Karpas-422 (cell line): ENCODE measurements at places on chromosomes 3 and 15. TPM values are rescaled to one million over a fixed set of nuclear protein-coding genes. Genes with fewer than 3 reads are reported as not detected.

DNA sequence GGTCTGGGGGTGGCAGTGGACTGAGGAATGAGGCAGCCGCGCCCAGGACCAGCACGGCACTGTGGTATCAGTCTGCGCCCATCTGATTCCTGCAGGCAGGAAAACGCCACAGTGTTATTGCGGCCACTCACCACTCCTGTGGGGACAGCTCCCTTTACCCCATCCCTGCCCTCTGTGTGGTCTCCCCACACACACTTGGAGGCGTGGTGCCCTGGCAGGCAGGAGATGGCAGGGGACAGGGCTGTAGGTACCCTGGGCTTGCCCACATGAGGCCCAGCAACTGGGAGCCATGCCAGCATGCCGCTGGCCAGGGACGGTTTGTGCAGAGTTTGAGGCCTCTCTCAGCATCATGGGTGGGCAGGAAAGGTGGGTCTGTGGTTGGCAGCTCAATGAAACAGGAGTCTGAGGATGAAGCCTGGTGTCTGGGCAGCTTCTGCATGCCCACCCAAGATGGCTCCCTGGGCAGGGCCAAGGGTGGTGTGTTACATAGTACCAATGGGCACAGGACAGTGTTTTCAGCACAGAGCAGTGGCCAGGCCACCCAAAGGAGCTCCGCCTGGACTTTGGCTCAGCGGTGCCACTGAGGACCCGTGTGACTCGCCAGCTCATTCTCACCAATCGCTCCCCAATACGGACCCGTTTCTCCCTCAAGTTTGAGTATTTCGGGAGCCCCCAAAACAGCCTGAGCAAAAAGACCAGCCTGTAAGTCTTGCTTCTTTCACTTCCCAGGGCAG, 27.2 kb downstream of the ACAA1 start:
- no peak overlapping the region for H3K4me3 ChIP-seq
- H3K27me3 ChIP-seq = no peaks in the 10 kb centered on the region
- no peaks in the 10 kb centered on the region for H3K36me3 ChIP-seq
- no peaks in the 10 kb centered on the region for H3K4me1 ChIP-seq
- no peak overlapping the region for H3K27ac ChIP-seq

DNA sequence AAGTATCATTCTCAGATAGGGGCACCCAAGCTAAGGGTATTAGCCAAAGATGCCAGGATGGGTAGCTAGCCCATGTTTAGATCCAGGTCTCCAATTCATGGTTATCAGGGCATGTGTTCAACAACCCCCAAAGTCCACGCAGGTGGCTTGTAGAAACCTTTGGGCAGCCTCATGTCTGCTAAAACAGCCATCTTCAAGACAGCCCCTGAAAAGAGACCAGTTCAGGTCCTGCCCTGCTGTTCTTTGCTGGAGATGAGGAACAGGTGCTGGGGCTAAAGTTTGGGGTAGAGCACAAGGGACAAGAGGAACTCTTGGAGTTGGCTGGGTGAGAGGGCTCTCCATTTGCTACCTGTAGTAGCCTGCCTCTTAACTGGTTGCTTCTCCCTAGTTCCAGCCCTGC, 4.6 kb downstream of the PPM1M start:
- no peaks in the 10 kb centered on the region for H3K27me3 ChIP-seq
- peaks cover 10% of the 10 kb centered on the region; the same call in 1 of the 2 replicates for H3K36me3 ChIP-seq
- H3K4me3 ChIP-seq = no peak overlapping the region
- peaks cover 43% of the 10 kb centered on the region for H3K4me1 ChIP-seq

Gene BMF
- 3.0 and 5.4 TPM in 2 replicates for total RNA-seq

GRCh38 chr3:128434524-128434923, 32.2 kb downstream of the DNAJB8 start:
- H3K36me3 ChIP-seq = no peaks in the 10 kb centered on the region
- no peak overlapping the region for H3K27ac ChIP-seq
- H3K4me3 ChIP-seq = no peak overlapping the region
- no peak for DNase-seq

DNA sequence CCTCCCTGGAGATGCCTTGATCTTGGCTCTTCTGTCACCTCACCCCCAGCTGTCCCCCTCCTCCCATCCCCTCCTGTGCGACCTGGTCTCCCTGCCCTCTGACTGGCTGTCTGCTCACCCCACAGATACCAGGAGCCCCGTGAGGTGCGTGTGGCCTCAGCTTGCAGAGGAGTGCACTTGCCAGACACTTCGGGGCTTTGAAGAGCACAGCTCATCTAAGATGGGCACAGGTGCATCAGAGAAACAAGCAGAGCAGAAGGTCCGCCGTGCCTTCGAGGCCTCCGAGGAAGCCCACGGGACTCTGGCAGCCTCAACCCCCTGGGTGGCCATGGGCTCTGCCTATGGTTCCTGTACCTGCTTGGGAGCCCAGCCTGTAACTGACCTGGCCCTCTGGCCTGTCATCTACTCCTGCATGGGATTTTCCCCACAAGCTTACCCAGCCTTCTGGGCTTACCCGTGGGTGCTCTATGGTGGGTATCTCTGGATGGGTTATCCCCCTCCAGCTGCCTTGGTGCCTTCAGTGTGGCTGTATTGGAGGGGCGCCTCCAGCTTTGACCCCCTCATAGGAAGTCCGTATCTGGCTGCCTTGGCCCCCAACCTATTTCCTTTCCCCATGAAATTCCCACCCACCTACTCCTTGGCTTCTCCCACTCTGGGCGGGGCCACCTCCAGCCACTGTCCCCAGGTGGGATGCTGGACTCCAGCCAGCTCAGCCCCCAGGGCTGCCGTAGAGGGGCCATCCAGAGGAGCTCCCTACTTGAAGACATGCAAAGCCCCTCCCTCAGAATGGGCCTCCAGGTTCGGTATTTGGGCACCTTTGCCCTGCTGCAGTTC, 3.8 kb downstream of the PRR23E start:
- H3K4me3 ChIP-seq = no peak overlapping the region
- DNase-seq = no peak
- no peaks in the 10 kb centered on the region for H3K27me3 ChIP-seq
- no peaks in the 10 kb centered on the region for H3K4me1 ChIP-seq
- H3K27ac ChIP-seq = no peak overlapping the region

Gene FBXO40
- total RNA-seq = not detected in 2 replicates

GRCh38 chr3:106067711-106068110, 198.9 kb upstream of the CBLB start:
- H3K4me3 ChIP-seq = no peak overlapping the region
- no peak for DNase-seq
- H3K27me3 ChIP-seq = no peaks in the 10 kb centered on the region

GRCh38 chr15:89423981-89424380, 72.4 kb downstream of the RHCG start:
- no peak overlapping the region for H3K27ac ChIP-seq
- H3K4me1 ChIP-seq = no peaks in the 10 kb centered on the region
- no peaks in the 10 kb centered on the region for H3K27me3 ChIP-seq
- H3K36me3 ChIP-seq = no peaks in the 10 kb centered on the region
- DNase-seq = no peak

Gene HTR3E
- total RNA-seq = not detected in 2 replicates

Gene RNF13
- 58.4 and 161 TPM in 2 replicates for total RNA-seq

DNA sequence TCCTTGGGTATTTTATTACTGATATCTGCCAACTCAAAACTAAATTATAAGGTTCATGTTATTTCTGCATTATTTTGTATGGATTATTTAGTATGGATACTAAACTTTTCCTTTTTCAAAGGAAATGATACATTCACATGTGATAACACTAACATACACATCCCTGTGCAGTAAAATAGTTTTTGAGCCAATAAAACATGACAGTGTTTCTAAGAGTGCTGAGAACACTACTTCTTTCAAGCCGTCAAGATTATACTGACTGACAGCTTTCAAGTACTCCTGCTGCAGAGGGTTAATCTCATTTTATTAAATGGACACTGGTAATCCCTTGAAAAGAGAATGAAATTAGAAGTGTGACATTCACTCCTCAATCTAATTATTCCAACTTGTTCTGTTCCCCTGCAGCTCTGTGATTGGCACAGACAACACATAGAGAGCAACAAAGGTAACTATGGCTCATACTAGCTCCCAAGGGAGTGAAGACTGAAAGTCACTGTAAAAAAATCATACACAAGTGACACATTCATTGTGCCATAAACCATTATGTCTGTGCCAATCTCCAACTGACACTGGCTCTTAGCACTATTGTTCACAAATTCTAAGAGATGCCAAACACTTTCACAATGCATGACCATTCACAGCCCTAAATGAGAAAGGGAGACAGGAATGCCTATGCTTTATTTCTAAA, 468.6 kb downstream of the SHQ1 start:
- no peak overlapping the region for H3K27ac ChIP-seq
- 0 out of 2 replicates have a peak, but pooled peaks cover 3% of the 10 kb centered on the region for H3K36me3 ChIP-seq
- H3K4me3 ChIP-seq = no peak overlapping the region
- H3K4me1 ChIP-seq = no peaks in the 10 kb centered on the region

- H3K27me3 ChIP-seq = no peaks in the 10 kb centered on the region
- H3K4me1 ChIP-seq = peaks cover 73% of the 10 kb centered on the region
Observed at GRCh38 chr3:31768479-31769125, 212.5 kb downstream of the OSBPL10 start.

DNA sequence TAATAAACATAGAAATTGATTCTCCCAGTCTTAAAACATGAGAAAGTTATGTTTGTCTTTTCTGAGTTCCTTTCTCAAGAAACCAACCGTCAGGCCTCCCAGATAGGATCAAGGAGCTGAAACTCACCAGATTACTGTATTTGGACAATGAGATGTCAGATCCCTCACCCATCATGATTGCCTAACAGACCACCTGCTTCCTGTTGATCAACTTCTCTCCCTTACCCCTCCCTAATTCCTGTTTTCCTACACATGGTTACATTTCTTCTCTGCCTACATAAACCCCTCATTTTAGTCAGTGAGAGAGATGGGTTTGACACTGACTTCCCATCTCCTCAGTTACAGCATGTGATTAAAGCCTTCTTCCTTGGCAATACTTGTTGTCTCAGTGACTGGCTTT, 917.5 kb downstream of the FHIT start:
- no peaks in the 10 kb centered on the region for H3K27me3 ChIP-seq
- no peak for DNase-seq
- H3K4me1 ChIP-seq = no peaks in the 10 kb centered on the region
- H3K27ac ChIP-seq = no peak overlapping the region

Gene SOX14
- total RNA-seq = not detected in 2 replicates

DNA sequence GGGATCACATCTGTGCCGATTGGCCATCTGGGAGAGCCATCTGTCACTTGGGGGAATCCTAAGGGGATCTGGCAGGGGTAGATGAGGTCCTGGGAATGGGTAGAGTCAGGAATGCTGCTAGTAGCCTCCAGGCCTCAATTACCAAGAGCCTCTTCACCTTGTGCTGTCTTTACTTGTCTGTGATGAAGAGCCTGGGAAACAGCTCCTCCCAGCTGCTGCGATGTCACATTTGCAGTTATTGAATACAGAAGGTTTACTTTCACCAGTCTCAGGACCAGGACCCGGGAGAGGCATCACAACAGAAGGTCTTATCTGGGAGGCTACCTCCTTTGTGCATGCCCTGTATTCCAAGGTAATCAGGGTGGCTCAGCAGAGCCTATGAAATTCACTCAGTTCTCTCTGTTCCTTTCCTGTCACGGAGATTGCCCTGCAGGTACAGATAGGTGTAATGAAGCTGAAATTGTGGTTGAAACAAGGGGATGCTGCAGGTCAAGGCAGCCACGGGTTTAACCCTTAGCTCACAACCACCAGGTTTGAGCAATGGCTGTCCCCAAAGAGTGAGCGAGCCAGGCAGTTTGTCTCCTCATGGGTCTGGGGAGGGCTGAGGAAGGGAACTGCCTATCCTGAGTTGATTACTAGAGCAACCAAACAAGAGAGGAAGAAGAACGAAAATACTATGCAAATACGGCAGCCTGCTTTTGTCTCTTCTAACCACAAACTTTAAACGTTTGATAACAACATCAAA, 298.9 kb upstream of the RORA start:
- no peaks in the 10 kb centered on the region for H3K36me3 ChIP-seq
- H3K27ac ChIP-seq = no peak overlapping the region
- H3K4me1 ChIP-seq = no peaks in the 10 kb centered on the region
- no peak for DNase-seq
- no peak overlapping the region for H3K4me3 ChIP-seq
- no peaks in the 10 kb centered on the region for H3K27me3 ChIP-seq

DNA sequence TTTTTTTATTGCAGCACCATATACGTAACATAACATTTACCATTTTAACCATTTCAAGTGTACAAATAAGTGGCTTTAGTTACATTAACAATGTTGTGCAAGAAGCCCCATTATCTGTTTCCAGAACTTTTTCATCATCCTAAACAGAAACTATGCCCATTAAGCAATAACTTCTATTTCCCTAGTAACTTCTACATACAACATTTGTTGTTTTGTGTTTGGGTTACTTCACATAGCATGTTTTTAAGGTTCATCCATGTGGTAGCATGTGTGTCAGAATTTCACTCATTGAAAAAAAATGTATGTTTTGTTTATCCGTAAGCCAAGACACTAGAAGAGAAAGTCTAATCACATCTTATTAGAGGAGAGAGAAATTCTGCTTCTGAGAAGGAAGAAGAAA, 450.5 kb upstream of the PDZRN3 start:
- DNase-seq = no peak
- no peaks in the 10 kb centered on the region for H3K36me3 ChIP-seq
- H3K4me1 ChIP-seq = no peaks in the 10 kb centered on the region
- no peaks in the 10 kb centered on the region for H3K27me3 ChIP-seq

GRCh38 chr15:89439764-89440163, 56.6 kb downstream of the RHCG start:
- DNase-seq = no peak
- no peaks in the 10 kb centered on the region for H3K36me3 ChIP-seq
- no peak overlapping the region for H3K27ac ChIP-seq
- H3K27me3 ChIP-seq = no peaks in the 10 kb centered on the region

Gene DUSP7
- total RNA-seq = 11.1 and 21.2 TPM in 2 replicates

Gene RPSA
- 2,449 and 2,497 TPM in 2 replicates for total RNA-seq

- peaks cover 8% of the 10 kb centered on the region for H3K4me1 ChIP-seq
- H3K27me3 ChIP-seq = no peaks in the 10 kb centered on the region
Observed at GRCh38 chr3:13229273-13229949, 156.2 kb upstream of the IQSEC1 start.
